Left cardiac atrium (tissue), 4 donors: ENCODE measurements at places on chromosomes 6 and 20. TPM values are rescaled to one million over a fixed set of nuclear protein-coding genes. Genes with fewer than 3 reads are reported as not detected.

DNA sequence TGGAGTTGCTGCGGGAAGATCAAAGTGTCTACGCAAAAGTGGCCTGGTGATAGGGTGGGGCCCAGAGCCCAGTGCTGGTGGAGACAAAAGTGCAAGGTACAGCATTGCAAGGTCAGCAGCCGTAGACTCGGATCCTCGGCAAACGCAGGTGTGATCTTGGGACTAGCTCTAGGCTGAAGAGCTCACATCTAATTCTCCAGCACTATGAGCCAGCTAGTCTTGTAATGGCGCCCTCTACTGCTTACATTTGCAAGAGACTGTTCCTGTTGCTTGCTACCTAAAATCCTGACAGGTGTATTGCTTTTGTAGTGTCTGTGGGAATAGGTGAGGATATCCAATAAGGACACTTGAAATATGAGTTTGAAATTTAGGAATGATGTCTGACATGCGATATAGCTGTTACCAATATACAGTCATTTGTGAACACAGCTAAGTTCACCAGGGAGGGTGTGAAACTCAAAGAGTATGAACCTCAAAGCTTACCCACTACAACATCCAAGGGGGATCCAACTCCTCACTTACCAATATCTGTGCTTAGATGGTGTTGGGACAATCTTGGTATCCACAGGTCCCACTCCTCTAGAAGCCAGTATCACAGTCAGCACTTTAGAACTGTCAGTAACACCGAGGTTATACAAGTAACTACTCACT is 58.4 kb downstream of the PDE7B start:
- DNase-seq: peak; percentile 21

GRCh38 chr20:535958-536357 is 7.6 kb downstream of the CSNK2A1 start:
- DNase-seq: no peak

GRCh38 chr6:85372188-85372914 is 77.5 kb upstream of the NT5E start:
- no peak for DNase-seq

DNA sequence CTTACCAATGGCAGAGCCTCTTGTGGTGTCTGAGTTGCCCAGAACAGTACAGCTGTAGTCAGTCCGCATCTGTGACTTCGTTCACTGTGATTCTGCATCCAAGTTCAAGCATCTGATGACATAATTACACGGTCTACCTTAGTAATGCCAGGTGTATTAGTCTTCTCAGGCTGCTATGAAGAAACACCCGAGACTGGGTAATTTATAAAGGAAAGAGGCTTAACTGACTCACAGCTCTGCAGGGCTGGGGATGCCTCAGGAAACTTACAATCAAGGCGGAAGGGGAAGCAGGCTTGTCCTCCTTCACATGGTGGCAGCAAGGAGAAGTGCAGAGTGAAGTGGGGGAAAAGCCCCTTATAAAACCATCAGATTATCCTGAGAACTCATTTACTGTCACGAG is 163.9 kb upstream of the SULF2 start:
- DNase-seq: no peak

GRCh38 chr20:32560989-32561830 is 23.9 kb downstream of the NOL4L start:
- no peak for DNase-seq

DNA sequence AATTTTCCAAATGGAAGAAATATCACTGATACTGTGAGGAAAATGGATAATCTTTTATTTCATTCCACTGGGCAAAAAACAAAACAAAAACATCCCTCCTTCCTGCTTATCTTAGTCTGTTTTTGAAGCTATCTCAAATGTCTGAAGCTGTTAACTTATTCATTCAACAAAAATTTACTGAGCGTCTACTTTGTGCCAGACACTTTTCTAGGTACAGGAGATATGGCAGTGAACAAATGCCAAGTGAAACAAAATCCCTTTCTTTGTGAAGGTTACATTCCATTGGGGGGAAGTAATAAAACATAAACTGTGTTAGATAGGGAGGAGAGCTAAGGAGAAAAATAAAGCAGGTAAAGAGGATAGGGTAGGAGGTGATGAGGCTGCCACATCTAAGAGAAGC is 47.5 kb downstream of the TNFRSF21 start:
- no peak for DNase-seq

- DNase-seq: no peak
Measured at GRCh38 chr6:73680289-73680918, 15.6 kb upstream of the CD109 start.

DNA sequence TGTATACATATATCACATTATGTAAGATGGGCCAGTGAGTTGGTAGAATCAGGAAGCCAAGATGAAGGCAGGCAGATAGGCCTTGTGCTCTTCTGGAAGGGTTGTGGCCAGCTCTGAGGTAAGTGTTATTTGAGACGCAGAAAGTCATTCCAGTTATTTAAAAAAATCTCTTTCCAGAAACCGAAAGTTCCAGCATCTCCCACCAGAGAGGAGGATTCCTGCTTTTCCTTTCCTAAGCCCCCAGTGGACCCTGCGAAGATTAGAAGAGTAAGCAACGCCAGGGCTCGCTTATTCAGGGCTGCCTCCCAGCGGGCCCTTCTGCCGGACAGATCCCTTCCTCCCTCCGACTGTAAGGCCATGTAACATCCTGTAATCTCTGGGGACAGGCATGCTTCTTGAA is 20.4 kb downstream of the ARMC2 start:
- DNase-seq: no peak

DNA sequence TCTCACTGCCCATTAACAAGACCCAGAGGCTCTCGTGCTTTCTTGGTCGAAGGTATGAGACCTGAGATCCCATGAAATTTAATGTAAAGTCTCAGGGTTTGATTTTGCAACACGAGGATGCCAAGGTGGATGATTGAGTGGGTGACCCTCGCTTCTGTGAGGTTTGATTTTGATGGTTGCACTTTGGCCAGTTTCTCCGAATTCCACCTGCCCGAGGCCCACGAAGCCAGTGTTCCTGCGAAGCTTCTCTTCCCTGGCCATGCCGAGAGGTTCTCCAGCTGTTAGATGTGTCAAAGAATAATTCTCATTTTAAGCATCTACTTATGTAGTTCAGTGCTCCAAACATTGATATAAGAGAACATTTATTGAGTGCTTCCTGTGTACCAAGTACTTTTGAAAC is at the start of gene KIF25:
Gene KIF25, plus strand, starts transcription at position 30 of the 400 bp plus-strand sequence. CDS start 31,915 bp downstream, outside the sequence.
- no peak for DNase-seq

GRCh38 chr20:20051767-20052073 is 546 bp downstream of the CRNKL1 start:
- DNase-seq: no peak

GRCh38 chr6:155434096-155434495 is 21.5 kb downstream of the NOX3 start:
- no peak for DNase-seq

DNA sequence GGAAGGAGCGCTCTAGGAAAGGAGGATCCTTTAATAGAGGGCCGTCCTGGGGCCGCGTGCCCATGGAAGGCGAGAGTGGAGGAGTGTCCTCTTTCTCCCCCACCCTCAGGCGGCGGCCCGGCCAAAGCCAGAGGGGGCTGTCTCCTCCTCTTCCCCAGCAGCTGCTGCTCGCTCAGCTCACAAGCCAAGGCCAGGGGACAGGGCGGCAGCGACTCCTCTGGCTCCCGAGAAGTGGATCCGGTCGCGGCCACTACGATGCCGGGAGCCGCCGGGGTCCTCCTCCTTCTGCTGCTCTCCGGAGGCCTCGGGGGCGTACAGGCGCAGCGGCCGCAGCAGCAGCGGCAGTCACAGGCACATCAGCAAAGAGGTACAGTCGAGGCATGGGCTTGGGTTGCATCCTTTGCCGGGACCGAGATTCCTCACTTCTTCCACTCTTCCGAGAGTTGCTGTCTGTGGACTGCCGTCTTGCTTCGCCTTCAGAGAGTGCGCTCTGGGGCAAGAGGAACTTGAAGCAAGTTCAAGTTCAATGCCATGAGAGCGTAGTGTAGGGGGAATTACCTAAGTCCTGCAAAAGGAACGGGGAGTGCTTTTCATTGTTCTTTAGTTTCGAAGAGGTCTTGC is at the start of gene LAMA2:
Gene LAMA2, plus strand, starts transcription at position 148 of the 621 bp plus-strand sequence. Its CDS starts 108 bp downstream, at position 256.
- DNase-seq: peak; percentile 86

GRCh38 chr6:38460186-38460585 is 179.5 kb downstream of the BTBD9 start:
- DNase-seq: no peak

DNA sequence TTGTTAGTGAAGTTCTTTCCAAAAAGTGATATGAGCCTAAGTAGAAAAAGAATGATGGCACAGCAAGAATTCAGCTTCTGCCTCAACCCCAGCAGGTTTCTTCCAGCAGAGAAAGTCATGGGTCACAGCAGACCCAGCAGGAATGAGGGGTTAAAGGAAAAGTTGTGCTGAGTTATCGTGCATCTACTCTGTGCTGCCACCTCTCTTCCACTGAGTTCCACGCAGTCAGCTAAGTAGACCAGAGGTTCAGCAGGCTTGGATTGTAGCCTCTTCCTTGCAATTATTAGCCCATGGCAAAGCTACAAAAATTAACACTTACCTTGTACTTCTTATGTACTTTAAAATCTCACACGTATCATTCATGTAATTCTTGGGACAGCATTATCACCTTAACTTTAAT is 510.8 kb downstream of the PTPRT start:
- DNase-seq: no peak

DNA sequence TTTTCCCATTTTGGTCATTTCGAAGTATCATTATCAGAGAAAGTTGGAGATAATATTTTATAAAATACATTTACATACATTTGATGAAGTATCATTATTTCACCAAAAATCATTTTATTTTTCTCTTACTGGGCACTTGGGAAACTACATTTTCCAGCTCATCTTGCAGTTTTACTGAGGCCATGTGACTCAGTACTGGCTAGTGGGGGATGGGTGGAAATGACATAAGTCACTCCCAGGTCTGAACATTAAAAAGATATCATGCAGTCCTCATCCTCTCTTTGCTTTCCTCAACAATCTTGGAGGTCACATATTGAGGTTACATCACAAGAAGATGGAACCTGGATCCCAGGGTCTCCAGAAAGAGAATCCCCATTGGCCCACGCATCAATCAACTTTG is 84.1 kb downstream of the CD24 start:
- DNase-seq: no peak

GRCh38 chr20:4491643-4492042 is 230.1 kb upstream of the PRND start:
- no peak for DNase-seq

Gene BPIFB1
- not detected for total RNA-seq

Gene PTGIS
- total RNA-seq: 124 TPM

Gene SSR1
- 84.0 TPM for total RNA-seq

Gene DUSP15
- 5.7 TPM for total RNA-seq

Gene IRAK1BP1
- 2.3 TPM for total RNA-seq

Gene SLC17A2
- total RNA-seq: not detected

Gene C20orf202
- total RNA-seq: not detected
